CMK (cell line): ENCODE measurements at places on chromosomes 7 and 10.

DNA sequence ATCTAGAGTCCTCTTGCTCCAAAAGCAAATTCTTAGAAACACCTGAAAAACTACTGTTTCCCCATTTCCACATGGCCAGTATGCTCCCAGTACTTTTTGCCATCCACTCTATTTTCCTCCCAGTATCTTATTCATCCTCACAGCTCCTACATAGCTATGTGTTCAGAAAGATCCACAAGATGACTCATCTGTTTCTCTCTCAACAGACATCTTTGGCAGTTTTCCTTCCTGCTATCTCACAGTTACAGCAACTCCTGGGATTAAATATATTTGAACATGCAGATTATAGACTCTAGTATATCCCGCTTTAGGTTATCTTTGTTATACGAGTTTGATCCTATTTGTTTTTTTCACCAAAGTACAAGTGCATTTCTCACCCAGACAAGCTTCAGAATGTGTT lies 675.6 kb upstream of the POT1 start:
- DNase-seq, result no peak

DNA sequence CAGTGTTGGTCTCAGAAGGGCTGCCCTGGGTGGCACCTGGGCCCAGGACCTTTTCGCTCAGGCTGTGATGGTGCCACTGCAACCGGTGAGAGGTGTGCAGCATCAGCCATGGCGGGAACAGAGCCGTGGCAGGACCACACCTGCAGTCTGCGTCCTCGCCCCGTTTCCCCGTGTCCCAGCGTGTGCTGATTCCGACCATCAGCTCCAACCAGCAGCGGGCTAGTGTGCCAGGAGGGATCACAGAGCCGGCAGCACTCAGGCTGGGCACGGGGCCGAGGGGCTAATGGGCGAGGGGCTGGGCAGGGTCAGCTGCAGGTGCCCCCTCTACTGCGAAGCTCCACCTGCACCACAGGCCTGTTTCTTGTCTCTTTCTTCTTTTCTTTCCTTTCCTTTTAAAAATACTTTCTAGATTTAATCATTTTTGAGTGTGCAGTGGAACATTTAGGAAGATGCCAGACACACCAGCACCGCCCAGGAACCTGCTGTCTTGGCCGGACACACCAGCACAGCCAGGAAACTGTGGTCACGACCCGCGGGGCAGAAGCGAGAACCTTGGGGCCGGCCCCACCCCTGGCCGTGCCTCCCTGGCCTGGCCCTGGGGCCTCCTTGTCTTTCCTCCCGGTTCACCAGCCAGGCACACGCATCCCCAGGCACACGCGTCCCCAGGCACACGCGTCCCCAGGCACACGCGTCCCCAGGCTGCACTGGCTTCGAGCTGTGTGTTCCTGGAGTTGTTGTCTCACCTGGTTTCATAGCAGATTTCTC lies 34.6 kb downstream of the ADGRA1 start:
- DNase-seq, result no peak

DNA sequence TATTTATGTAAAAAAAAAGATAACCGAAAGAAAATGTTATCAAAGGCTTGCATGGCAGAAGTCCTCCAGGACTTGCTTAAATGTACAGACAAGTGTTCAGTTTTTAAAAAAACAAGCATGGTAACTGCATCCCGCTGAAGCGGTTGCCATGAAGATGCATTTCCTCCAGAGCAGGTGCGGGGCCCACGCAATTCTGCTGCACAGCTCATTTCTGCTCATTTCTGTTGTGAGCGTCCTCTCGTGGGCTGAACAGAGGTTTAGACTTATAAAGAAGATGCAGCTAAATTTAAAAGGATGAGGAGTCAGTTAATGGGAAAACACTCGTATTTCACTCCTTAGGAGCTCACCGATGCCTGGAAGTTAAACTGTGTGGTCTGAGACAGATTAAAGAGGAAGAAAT lies 247.6 kb downstream of the DNAJB6 start:
- DNase-seq, result no peak

DNA sequence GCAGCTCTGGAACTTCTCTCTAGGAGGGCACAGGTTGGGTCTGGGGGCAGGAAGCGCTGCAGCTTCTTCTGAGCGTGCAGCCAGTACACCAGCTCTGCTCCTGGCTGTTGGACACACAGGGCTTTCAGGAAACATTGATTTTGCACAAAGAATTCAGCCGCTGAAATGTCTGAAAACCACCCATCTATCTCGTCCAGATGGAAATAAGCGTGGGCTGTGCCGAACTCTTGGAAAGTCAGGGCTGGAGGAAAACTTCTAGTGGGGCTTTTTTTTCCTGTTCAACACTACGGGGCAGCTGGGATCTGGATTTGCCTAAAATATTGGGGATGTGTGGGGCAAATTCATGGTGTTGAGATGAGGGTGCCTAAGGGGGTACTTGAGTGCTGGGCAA lies 31.2 kb downstream of the PALD1 start:
- DNase-seq, result no peak
